ENCODE measurements at places on chromosomes 1 and 21.

GRCh38 chr1:21264898-21265297 lies 25.4 kb downstream of the ECE1 start:
- no peak for DNase-seq

DNA sequence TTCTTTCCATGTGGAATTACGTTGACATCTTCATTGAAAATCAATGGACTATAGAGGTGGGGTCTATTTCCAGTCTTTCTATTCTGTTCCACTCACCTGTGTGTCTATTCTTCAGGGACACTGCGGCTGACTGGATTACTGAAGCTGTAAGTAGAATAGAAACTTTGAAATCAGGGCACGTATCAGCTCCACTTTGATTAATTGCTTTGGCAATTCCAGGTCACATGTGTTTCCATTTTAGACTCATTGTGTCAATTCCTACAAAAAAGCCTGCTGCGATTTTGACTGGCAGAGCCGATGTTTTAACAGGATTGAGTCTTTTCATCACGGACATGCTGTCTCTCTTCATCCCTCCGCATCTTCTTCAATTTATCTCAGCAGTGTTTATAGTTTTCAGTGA lies 20.9 kb upstream of the RNF223 start:
- no peak for DNase-seq

DNA sequence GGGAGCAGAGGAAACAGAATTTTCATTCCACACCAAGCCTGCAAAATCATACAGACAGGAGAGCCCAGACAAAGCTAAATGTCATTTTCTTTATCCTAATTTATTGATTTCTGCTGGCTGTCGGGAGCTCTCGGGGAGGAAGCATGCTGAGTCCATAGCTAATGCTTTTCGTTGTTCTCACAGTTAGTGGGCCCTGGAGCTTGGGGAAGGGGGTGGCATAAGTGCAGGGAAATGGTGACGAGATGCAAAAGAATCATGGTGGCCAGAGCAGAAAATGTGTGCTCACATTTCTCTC lies 202.4 kb downstream of the TOMM20 start:
- no peak for DNase-seq

DNA sequence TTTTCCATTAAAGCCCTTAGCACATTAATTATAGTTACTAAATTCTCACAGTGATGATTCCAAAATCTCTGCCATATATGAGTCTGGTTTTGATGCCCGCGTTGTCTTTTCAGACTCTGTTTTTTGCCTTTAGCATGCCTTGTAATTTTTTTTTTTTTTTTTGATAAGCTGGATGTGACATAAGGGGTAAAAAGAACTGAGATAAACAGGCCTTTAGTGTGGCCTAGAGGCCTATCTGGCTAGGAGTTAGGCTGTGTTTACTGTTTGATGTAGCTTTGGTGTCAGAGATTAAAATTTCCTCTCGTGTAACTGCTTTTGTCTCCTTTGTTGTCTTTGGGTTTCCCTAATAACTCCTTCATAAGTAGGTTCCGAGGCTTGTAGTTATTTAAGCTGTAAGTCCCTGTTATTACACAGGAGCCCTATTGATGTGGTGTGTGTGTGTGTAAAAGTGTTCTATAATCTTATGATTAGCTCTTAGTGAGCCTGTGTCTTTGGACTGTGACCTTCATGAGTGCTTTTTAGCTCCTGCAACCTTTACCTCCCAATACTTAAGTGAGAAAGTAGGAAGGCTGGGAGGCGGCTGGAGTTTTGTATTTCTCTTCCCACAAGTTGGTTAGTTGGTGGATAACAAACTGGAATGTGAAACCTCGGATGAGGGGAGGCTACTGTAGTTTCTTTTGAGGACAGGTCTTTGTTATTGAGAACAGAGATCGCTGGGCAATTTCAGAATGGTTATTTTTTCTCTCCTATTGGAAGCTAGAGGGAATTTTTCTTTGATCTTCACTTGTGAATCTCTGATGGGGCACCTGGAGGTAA lies 19.3 kb downstream of the HS2ST1 start:
- DNase-seq: peak; percentile 58

DNA sequence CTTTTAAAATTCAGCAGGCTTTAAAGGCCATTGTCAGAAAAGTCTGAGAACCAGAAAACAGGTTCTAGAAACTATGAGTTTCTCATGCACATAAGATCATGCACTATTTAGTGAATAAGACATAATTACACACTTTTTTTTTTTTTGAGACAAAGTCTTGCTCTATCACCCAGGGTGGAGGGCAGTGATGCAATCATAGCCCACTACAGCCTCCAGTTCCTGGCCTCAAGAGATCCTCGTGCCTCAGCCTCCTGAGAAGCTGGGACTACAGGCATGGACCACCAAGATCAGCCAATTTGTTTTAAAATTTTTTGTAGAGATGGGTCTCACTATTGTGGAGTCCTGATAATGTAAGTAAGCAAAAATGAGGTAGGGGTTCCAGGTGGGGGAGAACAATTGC lies 134.9 kb downstream of the VAV3 start:
- no peak for DNase-seq

- DNase-seq: no peak
These were observed 26.7 kb downstream of the SLC26A9 start for GRCh38 chr1:205916541-205916940.

DNA sequence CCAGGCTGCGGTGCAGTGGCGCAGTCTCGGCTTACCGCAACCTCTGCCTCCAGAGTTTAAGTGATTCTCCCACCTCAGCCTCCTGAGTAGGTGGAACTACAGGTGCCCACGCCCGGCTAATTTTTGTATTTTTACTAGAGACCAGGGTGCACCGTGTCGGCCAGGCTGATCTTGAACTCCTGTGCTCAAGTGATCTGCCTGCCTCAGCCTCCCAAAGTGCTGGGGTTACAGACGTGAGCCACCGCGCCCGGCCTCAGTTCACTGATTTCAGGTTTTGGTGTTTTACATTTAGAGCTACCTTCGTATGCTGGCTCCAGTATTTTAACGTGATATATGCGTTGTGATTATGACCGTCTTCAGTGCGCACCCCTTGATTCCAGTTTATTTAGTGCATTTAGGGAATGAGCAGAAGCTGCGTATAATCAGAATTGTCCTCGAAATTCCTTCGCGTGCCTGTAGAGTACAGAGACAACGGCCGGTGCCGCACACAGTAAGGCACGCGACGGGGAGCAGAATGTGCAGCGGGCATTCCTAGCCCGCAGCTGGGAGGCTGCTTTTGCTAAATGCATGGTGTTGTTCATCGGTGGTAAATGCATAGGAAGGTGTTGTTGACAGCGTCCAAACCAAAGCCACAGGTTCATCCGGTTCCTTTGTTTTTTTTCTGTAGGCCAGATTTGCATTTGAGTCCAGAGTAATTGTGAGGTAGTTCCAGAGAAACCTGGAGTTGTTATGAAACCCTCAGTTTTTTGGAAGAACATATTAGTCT lies 48.9 kb upstream of the DIP2A start:
- DNase-seq: no peak

DNA sequence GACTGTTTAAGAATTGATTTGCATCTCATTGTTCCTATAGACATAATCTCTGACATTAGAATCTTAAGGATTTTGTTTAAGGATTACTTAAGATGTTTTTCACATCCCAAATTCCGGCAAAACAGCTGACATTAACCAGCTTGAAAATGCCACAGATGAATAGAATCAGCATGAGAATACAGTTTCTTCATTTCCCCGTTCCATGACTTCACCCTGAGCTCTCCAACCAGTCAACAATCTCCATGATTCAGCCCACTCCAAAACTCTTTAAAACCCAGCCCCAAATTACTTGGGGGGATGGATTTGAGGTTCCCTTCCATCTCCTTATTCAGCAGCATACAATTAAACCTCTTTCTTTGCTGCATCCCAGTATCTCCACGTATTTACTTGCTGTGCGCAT lies 201.0 kb downstream of the LYPLAL1 start:
- no peak for DNase-seq

- no peak for DNase-seq
These were observed 830 bp upstream of the PRDX1 start for GRCh38 chr1:45522324-45523104.

- peak; percentile 52 for DNase-seq
These were observed 701 bp upstream of the INSRR start for GRCh38 chr1:156859523-156860112.

DNA sequence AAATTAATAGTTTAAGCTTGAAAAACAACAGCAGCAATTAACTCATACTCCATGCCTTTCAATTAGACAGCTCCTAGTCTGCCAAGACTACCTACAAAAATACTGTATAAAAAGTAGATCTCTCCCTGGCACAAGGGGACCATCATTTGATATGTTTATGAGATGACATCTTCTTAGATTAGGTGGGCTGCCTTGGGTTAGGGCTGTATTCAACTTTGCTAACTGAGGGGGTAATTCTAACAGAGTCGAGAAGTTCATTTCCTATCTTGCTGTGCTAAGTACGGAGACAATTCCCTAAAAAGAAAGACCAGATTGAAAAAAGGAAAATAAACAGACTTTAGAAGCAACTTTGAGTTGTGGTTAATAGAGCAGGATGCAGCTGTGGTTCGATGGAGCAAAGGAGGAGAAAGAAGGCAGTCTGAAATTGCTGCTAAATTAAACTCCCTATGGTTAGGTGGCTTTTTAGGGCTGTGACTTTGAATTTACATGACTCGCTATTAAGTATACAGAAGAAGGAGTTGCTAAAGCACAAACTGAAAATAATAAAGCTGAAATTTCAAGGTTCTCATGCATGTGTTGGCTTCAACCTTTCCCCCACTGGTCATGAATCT lies 75.4 kb downstream of the CDC7 start:
- DNase-seq: no peak

DNA sequence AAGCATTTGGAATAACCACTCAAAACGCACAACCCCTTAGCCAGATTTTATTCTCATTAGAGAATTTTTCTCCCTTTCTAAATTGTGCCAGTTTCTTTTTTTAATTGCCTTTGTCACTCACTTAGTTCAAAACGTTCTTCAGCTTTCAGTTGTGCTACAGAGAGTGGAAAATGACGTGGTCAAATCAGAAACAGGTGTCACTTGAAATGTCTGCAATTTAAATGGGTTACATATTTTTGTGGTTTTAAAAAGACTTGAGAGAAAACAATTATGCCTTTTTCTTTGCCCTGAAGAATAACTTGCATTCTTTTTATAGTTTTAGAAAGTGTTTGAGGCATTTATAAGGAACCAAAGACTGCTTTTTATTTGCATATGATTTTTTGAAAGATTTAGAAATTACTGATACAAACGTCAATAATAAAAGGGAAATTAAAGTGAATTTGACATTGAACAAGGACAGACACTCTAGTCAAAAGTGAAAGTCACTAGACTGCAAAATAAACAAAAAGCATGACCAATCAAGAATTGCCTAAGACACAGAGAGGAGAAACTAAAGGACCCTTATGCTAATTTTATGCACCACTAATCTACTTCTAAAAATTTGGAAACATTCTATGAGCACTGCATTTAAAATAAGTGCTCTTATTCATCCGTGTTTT lies 191.0 kb downstream of the TPR start:
- peak; percentile 83 for DNase-seq

DNA sequence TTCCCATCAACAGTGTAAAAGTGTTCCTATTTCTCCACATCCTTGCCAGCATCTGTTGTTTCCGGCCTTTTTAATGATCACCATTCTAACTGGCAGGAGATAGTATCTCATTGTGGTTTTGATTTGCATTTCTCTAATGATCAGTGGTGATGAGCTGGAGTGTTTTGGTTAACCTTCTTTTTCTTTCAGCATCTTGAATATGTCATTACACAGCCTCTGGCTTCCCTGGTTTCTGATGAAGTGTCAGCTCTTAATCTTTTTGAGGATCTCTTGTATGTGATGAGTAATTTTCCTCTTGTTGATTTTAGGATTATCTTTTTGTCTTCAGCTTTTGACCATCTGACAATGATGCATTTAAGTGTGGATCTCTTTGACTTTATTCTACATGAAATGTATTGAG lies 133.2 kb upstream of the GRIK3 start:
- no peak for DNase-seq

GRCh38 chr1:243850202-243850451 lies at the start of gene AKT3:
Gene AKT3 (minus strand): TSS chr1:243850243. CDS start chr1:243843170, 7,073 bp downstream.
- peak; percentile 35 for DNase-seq

DNA sequence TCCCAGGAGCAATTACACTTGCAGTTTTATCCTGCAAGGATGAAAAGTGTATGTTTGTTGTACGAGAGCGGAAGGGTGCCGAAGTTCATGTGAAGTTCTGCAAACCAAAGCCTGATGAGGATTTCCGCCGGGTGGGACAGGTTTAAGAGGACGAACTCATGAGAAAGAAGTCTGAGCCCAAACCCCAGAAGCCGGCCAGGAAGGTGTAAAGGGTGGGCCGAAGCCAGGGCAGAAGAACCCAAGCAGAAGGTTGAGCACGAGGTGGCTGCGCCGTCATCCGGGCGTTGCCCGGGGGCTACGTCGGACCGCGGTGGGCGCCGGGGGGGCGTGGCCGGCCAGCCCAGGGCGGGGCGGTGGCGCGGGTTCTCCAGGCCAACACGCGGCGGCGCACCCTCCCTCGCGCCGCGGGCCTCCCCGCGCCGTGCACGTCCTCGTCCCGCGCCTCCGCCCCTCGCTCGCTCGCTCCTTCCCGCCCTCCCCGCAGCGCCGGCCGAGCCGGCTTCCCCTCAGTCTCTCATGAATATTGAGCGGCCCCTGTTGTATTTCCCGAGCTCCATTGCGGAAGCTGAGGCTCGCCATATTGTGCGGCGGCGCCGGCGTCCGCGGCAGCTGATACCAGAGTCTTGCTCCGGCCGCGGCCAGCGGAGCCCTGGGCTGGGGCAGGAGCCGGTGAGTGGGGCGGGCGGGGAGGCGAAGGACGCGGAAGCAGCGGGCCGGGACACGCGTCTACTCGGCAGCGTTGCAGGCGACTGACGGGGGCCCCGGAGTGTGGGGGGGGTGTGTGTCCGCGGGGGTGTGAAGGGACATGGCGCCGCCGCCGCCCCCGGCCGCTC lies at the start of gene RNF2:
Gene RNF2, plus strand, starts transcription at position 578 of the 833 bp plus-strand sequence. CDS start 41,996 bp downstream, outside the sequence.
- DNase-seq: peak; percentile 91

GRCh38 chr21:31866077-31866511 lies 6.7 kb upstream of the HUNK start:
- DNase-seq: peak; percentile 64

DNA sequence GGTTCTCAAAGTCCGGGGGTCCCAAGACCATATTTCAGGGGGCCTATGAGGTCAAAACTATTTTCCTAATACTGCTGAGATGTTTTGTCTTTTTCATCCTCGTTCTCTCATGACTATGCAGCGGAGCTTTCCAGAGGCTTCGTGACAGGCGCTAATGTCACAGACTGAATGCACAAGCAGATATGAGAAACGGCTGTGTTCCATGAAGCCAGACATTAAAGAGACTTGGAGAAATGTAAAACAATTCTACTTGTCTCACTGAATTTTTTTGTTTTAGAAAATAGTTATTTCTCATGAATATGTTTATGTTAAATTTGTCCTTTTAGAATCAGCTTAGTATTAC lies 10.3 kb downstream of the PIGP start:
- no peak for DNase-seq

DNA sequence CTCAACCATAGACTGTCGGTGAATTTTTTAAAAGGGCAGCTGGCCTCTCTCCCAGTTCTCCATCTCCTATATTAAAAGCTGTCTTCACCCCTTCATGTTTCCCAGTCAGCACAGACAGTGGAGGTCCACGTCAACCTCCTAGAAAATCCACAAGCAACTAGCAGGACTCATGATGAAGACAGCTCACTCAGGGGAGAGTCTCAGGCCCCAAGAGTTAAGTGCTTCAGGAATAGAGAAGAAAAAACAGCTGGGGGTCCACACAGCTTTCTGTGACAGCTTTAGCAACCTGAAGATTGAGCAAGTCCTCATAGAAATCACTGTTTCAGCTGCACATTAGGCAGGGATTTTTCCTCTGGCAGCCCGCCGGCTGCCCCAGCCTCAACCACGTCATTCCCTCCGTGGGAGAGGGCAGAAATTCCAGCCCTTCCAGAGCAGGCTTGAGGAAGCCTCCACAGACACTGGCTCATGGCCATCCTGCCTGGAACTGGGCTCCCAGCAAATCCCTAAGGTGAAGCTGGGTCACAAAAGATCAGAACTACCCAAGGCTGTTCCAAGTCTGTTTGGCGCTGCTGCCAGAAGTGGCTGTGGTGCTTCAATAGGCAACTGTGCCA lies 15.2 kb downstream of the GPR161 start:
- DNase-seq: no peak

All from OCI-M1 (cell line).